ENCODE measurements at places on chromosomes 1 and 21. TPM values are rescaled to one million over a fixed set of nuclear protein-coding genes. Genes with fewer than 3 reads are reported as not detected.

DNA sequence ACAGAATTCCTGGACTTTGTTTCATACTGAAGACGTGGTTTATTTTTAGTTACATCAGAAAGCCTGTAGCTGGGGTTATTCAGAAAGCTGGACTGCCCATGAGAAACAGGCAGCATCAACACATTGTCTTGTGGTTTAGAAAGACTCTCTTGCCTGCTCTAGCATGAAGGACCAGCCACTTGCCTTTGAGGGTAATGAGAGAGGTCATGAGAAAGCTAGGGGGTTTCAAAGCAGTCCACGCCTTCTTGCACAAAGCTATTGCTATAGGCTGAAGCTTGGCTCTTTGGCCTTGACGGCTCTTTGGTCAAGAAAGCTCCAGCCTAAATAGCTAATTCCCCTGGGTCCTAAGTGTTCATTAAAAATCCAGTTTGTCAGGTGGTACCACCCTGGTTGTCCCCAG is 208.1 kb downstream of the PRDM2 start:
- no peak for DNase-seq

GRCh38 chr1:173193639-173194038 is 13.5 kb downstream of the TNFSF4 start:
- peak; percentile 12 for DNase-seq

GRCh38 chr1:39044762-39045161 is 18.6 kb downstream of the NDUFS5 start:
- no peak for DNase-seq

- no peak for DNase-seq
Measured at GRCh38 chr1:212040629-212041412, 5.3 kb downstream of the DTL start.

DNA sequence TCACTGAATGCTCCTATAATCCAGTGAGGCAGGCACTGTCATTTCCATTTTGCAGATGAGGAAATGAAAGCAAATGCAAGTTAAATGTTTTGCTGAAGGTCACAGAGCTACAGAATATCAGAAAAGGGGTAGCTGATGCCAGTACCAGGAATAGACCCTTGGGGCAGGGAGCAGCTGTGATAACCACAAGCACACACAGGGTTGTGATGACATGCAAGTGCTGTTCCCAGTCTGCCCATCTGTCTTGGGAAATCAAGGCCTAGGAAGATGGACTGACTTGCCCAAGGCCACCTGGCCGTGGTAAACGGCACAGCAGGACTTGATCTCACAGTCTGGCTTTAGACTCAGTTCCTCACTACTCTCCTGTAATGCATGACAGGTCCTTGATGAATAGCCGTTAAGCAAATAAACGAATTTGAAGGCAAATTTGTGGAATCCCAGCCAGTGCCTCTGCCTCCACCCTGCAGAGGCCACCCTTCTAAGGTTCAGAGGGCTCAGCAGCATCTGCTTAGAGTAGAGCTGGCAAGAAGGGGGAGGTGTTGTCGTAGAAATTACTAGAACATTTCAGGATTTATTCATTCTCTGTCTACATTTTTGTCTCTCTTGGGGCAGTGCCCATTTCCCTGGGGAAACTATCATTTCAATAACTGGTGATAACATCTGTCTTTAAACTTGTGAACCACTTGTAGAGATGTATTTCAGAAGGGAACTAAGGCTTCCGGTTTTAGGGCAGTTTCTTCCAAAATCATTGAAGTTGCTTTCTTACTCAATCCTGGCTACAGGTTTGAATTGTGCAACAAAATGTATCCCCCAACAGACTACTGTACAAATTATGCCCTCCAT is 53.2 kb upstream of the MRPS6 start:
- no peak for DNase-seq

DNA sequence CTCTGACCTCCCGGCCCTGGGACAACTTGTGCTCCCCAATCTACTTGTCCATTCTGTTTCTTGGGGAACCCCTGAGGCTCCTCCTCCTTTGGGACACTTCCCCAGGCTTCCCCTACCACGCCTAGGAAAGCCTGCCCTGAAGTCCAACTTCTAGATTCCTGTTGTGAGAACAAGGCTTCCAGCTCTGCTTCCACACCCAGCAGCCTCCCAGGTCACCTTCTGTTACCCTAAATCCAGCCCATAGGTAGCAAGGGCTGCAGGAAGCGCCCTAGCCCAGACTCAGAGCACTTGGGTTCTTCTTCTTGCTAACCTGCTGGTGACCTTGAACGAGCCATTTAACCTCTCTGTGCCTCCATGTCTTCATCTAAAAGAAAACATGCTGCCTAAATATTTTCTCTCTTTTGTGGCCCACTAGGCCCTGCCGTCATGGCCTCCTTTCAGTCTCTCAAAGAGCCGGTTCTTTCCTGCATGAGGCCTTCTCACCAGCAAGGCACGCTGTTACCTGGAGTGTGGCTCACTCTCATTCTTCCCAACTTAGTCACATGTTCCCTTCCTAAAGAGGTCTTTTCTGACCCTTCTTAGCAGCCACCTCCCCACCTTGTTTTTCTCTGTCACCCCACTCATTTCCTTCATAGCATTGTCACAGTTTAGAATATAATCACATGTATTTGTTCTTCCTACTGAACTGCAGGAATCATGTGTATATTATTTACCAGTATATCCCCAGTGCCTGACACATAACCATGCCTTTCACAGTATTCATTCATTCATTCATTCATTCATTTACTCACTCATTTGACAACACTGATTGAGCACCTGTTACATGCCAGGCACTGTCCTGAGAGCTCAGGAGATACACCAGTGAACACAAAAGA is 1.4 kb downstream of the CAPN2 start:
- DNase-seq, result peak; percentile 66

DNA sequence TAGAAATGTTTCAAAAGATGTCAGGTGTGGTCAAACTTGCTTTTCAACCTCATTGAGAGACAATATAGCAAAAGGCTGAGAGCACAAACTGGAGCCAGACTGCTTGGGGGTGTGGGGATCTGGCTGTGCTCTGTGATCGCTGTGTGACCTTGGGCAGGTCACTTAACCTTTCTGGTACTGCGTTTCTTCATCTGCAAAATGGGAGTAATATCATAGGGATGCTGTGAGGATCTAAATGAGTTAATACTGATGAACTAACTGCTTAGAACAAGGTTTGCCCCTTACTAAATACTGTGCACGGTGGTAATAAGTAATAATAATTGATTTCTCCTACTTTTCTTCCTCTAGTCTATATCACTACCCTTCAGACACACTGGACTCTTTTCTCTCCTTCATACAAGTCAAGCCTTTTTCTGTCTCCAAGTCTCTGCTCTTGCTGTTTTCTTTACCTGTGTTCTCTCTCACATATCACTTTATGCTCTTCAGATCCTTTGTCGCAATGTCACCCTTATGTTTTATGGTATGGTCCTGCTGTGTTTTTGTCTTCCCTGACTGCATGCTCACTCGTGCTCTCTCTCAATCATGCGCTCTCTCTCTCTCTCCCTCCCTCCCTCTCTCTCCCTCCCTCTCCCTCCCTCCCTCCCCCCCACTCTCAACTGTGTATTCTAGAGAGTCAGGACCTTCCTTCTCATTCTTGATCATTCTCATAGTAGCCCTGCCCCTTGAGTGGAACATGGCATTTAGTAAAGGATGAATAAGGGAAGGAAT is 3.3 kb downstream of the MGST3 start:
- no peak for DNase-seq

GRCh38 chr1:200737647-200738291 is 924 bp upstream of the CAMSAP2 start:
- DNase-seq, result no peak

DNA sequence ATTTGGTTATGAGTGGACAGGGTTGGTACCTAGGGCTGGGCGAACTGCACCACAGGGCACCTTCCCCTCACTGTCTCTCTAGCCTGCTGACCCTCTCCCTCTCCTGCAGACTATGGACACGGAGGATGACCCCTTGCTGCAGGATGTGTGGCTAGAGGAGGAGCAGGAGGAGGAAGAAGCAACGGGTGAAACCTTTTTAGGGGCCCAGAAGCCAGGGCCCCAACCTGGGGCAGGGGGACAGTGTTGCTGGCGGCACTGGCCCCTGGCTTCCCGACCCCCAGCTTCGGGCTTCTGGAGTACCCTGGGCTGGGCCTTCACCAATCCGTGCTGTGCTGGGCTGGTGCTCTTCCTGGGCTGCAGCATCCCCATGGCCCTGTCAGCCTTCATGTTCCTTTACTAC is 21.9 kb downstream of the DISP3 start:
- no peak for DNase-seq

DNA sequence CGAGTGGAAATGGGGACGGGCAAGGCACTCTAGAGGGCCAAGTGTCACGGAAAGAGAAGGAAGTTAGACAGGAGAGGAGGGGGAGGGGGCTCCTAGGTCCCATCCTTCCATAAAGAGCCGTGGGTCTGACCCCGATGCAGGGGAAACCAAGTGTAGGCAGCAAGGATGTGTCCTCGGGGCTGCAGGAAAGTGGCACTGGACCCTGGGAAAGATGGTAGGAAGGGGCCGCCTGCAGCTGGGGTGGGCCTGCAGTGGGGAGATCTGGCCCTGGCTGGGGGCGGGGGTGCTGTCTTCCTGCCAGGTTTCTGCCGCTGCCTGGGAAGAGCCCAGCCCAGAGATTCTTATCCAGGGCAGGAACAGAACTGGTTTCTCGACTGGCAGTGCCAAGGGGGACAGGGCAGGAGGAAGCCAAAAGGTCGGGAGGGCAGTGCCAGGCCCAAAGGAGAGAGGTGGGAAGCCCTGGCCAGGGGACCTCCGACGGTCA is 12.9 kb downstream of the CRABP2 start:
- no peak for DNase-seq

DNA sequence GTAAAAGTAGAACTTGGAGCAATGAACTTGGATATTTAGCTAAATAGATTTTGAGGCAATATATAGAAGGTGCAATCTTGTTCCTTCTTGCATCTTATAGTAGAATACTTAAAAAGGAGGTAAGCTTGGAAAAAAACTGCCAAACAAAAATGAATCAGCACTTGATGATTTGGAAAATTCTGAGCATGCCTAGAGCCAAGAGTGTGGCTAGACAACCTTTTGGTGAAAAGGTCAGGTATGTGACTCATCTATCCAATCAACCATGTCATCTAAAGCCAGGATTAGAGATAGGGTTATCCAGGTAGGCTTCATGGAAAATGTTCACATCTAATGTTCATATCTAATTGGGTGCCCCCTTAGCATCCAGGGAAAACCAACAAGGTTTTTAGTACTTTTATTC is 515.0 kb downstream of the COL11A1 start:
- DNase-seq, result no peak

- no peak for DNase-seq
Measured at GRCh38 chr1:231808116-231808515, 181.5 kb downstream of the DISC1 start.

DNA sequence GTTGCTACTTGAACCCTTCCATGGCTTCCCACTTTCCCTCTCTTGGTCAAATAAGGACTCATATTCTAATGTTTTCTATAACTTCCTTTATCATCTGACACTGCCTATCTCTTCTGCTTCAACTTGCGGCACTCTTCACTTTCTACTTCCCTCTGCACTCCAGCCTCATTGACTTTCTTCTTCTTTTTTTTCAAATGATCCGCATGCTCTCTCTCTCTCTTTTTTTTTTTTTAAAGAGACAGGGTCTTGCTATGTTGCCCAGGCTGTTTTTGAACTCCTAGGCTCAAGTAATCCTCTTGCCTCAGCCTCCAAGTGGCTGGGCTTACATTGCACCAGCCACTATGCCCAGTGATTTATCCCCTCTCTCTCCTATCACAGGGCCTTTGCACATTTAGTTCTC is 7.3 kb upstream of the IL10 start:
- DNase-seq, result no peak

DNA sequence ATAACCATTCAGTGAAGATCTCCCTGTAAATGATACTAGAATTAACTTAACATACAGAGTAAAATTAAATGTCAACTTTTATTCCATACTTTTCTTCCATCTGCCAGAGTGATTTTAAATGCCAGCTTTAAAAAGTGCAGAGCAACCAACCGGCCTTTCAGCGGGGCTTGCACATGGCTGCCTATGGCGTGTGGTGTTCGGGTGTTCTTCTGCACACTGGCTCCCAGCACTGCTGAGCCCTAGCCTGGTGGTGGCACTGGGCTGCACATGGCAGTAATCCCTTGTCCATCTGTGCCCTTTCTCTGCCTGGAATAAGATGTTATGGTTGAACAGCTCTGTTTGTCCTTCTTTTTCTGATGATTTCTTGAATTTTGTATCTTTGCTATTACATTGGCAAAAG is 156.3 kb downstream of the SNX7 start:
- DNase-seq, result no peak

DNA sequence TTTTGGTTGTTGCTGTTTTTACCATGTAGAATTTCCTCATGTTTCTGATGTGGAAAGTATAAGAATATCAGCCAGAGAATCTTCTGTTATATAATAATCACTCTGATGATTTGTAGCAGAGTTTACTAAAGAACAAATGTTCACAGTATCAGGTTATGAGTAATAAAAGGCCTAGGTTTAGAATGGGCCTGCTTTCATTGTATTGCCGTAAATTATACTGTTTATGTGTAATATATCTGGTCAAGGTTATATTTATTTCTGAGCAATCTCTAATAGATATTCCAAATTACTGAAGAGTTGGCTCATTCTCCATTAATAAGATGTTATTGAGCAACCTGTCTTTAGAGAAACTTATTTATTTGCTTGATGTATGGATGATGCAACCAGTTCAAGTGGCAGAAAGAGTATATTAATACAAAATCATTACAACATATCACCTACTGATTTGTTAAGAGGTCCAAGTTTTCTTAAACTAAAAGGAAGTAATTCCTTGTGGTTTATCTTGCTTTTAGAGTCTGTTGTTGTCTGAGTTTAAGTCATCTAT is 649.4 kb upstream of the CXADR start:
- no peak for DNase-seq

DNA sequence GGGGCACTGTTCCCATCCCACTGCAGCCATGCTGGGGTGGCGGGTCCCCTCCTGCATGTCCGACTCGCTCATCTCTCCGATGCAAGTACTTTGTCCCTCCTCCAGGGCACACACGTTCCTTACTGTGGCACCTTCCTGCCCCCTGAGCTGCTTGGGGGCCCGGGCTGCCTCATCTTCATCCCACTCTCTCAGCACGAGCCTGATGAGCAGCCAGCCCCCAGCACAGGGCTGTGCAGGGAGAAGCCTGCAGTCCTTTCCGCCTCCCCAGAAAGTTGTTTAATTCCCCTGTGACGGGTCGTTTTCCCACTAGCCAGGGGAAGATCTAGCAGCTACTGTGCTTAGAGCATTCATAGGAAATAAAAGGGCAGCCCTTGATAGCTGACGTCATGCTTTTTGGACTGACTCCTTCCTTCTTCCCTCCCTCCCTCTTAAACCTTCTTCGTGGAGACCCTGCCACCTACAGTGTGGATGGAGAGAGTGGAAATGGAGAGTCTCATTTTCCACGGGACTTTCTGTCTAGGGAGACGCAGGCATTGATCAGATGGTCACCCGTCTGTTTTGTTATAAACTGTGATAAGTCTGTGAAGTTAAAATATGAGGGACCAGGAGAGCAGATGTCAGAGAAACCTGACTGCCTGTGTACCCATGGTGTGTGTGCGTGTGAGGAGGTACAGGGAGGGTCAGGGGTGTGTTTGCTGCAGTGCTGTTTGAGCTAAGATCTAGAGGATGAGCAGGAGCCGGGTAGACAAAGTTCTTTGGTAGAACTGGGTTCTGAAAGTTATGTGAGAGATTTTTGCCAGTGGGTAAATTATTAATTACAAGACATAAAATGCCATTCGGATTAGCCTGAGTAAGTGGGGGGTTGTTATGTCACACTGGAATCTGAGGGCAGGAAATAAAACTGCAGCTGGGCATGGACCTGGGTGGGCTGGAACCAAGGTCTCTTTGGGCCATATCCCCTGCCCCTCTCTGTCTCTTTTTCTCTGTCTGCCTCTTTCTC is 34.3 kb downstream of the GPR137B start:
- no peak for DNase-seq

Gene C1orf141
- not detected for total RNA-seq

Gene OR2T2
- total RNA-seq, result not detected

Gene SCAF4
- 5.8 TPM for total RNA-seq

Gene NUDT4B
- total RNA-seq, result 30.9 TPM

Gene C4BPB
- total RNA-seq, result 0.29 TPM

Measured in Daoy (cell line).